Posterior cingulate gyrus (tissue), 11 donors: ENCODE measurements at places on chromosomes 12 and 14.

GRCh38 chr14:89348722-89349121 lies 68.3 kb downstream of the FOXN3 start:
- DNase-seq: no peak

DNA sequence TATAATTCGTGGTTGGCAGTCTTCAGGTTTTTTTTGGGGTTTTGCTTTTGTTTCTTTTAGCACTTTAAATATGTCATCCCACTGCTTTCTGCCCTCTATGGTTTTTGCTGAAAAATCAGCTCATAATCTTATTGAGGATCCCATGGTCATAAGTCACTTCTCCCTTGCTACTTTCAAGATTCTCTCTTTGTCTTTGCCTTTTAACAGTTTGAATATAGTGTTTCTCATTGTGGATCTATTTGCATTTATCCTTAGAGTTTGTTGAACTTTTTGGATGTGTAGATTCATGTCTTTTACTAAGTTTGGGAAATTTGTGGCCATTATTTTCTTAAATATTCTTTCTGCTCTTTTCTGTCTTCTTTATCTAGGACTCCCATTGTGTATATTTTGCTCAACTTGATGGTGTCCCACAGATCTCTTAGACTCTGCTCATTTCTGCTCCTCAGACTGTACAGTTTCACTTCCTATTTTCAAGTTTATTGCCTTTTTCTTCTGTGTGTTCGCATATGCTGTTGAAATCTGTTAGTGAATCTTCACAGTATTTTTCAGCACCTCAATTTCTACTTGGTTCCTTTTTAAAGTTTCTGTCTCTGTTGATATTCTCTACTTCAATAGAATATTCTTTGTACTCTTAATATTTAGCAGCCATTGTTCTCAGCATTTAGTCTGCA lies 70.8 kb downstream of the WNK1 start:
- DNase-seq: no peak

GRCh38 chr12:52759218-52759617 lies 17.9 kb downstream of the KRT76 start:
- DNase-seq: no peak

- DNase-seq: no peak
Measured at GRCh38 chr12:77007476-77007875, 57.9 kb downstream of the E2F7 start.

DNA sequence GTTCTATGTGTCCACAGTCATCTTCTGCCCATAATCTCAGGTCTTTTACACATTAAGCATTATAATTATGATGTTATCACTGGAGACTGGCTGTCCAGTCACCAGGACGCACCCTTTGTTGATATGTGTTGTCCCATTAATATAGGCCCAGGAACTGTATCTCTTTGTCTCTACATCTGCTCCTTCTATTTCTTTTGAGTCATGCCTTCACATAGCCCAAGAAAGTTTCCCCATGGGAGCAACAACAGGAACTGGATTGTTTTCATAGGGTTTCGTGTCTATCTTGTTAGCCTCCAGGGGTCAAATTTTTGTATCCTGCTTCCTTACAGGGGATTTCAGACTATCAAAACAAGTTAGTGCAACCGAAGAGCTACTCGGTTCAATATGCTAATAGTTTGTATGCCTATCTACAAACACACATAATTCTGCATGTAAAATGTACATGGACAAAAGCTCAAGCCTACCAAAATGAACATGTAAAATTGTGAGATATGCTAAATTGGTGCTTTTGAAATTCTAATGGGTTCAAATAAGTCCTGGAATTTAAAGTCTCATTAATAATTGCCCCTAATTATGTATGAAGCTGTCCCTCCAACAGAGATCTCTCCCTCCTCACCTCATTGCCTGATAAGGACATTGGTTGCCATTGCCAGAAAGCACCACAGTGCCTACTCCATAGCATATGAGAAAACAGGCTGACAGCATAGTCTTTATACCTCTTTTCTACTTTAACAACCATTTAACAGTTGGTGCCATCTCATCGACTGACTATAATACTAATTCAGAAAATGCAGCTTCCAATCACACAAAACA lies 99.8 kb upstream of the DIO2 start:
- no peak for DNase-seq

- DNase-seq: no peak
Measured at GRCh38 chr12:50072198-50072907, 12.8 kb upstream of the SMARCD1 start.

GRCh38 chr12:59491877-59492276 lies 104.0 kb upstream of the SLC16A7 start:
- no peak for DNase-seq

GRCh38 chr12:57241402-57242310 lies 9.3 kb downstream of the STAC3 start:
- DNase-seq: no peak

DNA sequence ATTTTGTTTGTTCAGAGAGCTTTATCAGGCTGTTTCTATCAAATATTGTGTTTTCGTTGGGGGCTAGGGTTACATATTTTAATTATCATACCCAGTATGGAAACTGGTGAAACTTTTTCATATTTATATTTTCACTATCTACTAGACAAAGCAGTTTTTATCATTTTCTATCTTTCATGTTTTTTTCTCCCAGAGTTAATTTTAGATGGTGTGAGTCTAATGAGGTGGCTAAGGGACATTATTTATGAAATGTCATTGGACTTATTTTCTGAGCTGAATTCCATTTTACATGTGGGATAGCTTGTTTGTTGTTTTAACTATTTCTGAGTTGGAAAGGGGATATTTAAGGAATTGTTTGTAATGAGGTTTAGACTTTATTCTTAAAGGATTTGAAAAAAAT lies 100.3 kb downstream of the TMTC2 start:
- DNase-seq: no peak

- DNase-seq: no peak
Measured at GRCh38 chr12:115630136-115630535, 647.4 kb downstream of the MED13L start.

DNA sequence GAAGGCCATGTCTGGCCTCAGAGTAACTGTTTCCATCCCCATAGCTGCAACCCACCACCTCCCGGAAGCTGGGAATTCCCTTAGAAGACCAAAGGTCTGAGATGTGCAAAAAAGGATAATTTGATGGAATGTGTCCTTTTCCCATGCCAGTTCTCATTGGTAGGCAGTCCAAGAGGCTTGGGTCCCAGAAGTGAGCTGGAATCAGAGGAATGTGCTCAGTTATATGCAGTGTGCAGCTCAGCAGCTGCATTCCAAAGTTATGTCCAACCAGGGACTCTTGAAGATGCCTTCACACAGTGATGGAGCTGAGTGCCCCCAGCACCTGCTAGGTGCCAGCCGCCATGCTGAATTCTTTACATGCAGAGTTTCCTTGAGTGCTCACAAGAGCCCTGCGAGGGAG lies 583.9 kb upstream of the TBX3 start:
- no peak for DNase-seq

GRCh38 chr12:112325622-112326207 lies 56.5 kb downstream of the HECTD4 start:
- no peak for DNase-seq

GRCh38 chr14:36700651-36701050 lies 39.0 kb downstream of the PAX9 start:
- no peak for DNase-seq

- DNase-seq: no peak
Measured at GRCh38 chr12:79203058-79203647, 338.6 kb downstream of the SYT1 start.

DNA sequence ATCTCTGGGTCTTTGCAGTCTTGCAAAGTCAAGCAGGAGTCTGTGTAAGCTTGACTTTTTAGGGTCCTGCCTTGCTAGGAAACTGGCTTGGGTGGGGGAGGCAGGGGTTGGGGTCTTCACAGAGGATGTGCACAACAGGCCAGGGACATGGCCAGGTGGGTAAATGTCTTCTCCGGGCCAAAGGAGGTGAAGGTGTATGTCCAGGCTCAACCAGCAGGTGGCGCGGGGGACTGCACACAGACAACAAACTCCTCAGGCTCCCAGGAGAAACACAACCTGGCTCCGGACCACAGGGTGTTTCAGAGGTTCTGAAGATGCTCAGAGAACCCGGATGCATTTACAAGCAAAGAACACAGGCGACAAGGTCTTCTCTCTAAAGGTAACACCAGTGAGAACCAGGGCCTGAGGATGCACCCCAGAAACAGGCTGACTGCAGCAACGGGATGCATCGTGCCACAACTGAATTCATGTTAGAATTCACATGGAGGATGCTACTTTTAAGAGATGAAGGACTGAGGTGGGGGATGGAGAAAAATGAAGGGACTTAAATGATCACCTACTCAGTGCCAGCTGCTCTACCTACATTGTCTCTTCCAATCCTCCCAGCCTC lies 56.0 kb downstream of the PLEKHG3 start:
- peak; percentile 51 for DNase-seq

DNA sequence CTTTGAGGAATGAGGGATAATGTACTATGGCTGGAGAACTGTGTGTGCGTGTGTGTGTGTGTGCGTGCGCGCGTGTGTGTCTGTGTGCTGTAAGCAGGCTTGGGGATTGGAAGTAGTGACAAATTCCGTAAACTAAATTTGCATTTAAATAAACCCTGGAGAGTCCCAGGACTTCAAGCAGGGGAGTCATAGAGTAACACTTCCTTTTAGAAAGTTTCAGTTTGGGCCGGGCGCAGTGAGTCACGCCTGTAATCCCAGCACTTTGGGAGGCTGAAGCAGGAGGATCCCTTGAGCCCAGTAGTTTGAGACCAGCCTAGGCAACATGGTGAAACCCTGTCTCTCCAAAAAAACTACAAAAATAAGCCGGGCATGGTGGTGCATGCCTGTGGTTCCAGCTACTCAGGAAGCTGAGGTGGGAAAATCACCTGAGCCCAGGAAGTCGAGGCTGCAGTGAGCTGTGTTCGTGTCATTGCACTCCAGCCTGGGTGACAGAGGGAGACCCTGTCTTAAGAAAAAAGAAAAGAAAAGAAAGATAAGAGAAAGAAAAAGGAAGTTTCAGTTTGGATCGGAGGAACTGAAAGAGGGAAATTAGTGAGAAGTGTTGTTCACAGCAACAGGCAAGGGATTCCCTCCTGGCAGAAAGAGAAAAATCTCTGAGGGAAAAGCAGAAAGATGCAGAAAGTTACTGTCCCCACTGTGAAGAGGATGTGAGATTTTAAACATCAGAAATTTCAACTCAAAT lies 222.7 kb upstream of the SOX5 start:
- DNase-seq: no peak

DNA sequence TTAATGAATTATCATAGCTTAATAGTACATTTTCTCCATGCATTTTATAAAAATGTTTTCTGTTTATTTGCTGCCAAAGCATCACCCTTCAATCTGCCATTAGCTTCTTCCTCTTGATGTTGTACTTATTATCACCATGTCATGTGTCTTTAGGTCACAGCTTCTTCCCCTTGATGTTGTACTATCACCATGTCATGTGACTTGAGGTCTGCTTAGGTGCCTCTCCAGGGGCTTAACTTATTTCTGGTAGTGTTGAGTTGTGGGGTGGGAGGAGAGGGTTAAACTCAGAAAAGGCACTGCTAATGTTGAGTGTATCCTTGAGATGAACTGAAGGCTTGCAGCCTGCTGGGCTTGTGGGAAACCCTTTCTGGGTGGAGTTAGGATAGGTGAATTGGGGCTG lies 87.8 kb downstream of the DAAM1 start:
- DNase-seq: no peak

DNA sequence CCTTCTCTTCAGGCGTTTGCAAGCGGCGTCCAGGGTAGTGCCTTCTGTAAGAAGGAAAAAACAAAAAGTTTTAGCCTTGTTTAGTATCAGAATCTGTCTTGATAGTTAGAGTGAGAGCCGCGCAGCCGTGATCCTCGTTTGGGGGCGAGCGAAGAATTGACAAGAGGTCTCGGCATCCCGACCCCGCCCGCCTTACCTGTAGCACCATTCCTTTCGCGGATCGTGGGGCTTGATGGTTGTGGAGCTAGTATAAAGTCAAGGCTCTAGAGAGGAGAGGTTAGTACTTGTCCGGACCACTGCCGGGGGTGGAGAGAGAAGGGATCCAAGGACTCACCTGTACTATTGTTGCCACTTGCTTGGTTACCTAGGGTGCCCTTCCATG lies 494 bp downstream of the TMTC3 start:
- DNase-seq: peak; percentile 23

DNA sequence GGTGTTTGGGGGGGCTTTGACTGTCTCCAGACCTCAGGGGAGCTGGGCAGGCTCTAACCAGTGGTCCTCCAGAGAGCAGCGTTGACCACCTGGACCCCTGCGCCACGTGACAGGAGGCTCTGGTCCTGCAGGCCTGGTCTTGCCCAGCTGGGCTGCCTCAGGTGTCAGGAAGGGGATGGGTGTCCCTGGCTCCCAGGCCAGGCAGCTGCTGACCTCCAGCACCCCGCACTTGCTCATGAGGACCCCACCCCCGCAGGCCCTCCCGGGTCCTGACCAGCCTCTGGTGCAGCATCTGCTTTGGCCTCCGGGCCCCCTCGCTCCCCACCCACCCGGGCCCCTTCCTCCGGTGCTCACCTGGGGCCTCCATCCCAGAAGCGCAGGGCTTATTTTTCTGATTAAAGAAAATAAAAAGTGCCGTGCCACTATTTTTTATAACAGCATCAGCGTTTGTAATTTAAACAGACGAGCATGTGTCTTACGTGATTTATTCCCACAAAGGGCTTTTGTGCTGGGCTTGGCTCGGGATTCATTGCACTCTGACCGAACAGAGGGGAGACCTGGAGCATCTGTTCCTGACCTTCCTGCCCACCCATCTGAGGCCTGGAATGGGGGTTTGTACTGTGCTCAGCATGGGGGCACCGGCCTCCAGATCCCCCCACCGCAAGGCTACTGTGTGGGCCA lies 21.7 kb downstream of the FBRSL1 start:
- DNase-seq: no peak

DNA sequence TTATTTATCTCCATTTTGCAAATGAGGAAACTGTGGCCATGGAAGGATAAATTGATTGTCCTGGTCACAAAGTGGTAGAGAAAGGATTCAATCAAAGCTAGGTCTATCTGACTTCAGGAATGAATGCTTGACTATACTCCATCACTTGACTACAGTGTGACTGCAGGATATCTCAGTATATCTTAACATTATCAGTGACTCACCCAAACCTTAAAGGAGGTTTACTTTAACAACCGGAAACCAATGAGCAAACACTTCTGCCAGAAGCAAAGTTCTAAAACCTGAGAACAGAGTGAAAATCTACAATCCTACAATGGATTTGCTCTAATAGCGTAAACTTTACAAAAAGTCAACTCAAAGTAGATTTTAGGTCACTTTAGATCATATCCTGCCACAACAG lies 277.0 kb downstream of the CEP128 start:
- DNase-seq: no peak

DNA sequence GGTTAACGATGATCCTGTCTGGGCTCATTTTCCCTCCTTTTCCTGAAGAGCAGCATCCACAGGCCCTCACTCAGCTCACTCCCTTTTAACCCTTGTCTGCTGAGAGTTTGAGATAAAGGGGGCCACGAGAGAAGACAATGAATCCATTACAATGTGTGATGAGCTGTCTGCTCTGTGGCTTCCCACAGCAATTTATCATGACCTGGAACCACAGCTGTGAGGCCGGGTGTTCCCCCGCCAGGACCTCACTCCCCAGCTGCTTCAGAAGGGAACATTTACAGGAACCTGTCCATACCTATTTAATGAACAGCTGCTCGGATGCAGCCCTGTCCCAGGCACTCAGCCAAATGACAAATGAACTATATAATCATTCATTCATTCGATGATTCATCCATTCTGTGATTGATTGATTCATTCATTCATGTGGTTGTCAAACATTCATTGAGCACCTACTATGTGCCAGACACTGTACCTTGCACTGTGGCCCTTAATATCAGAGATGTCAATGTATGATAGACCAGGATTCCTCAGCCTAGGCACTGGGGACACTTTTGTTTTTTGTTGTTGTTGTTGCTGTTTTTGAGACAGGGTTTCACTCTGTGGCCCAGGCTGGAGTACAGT lies 18.5 kb upstream of the P2RX7 start:
- DNase-seq: no peak
